ENCODE measurements at places on chromosomes 16 and 17.

- no peak for DNase-seq
Measured at GRCh38 chr17:68439656-68440290, 17.5 kb downstream of the WIPI1 start.

- no peak for DNase-seq
Measured at GRCh38 chr17:56727876-56728617, 105.7 kb downstream of the C17orf67 start.

- no peak for DNase-seq
Measured at GRCh38 chr17:4623249-4623648, 18.2 kb downstream of the ALOX15 start.

- DNase-seq, result no peak
Measured at GRCh38 chr17:48633266-48633677, 7.1 kb upstream of the HOXB9 start.
